ENCODE measurements at places on chromosomes 2 and 18.
A peak's percentile ranks its signal among the peaks of the same experiment; 100 is the strongest.

GRCh38 chr2:160489111-160489510 lies 4.5 kb downstream of the RBMS1 start:
- DNase-seq = no peak

DNA sequence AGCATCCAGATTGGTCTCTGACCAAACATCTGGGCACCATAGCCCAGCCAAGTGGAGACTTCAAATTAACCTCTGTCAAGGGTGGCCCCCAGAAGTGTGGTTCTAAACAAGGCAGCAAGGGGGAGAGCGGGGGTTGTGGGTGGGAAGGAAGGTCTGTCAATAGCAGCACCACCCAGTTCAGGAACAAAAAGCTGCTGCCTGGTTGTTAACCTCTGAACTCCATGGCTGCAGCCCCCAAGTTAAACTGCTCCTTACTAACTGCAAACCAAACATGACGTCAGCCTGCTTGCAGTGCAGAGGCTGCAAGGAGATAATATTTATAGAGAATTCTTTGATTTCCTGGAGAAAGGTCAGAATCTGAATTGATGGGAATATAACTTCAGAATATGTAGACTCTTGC lies 76.5 kb downstream of the ARL4C start:
- DNase-seq = no peak

- no peak for DNase-seq
Measured at GRCh38 chr2:105309147-105309545, 20.4 kb downstream of the TGFBRAP1 start.

- no peak for DNase-seq
Measured at GRCh38 chr18:78737006-78737915, 242.4 kb upstream of the SALL3 start.

DNA sequence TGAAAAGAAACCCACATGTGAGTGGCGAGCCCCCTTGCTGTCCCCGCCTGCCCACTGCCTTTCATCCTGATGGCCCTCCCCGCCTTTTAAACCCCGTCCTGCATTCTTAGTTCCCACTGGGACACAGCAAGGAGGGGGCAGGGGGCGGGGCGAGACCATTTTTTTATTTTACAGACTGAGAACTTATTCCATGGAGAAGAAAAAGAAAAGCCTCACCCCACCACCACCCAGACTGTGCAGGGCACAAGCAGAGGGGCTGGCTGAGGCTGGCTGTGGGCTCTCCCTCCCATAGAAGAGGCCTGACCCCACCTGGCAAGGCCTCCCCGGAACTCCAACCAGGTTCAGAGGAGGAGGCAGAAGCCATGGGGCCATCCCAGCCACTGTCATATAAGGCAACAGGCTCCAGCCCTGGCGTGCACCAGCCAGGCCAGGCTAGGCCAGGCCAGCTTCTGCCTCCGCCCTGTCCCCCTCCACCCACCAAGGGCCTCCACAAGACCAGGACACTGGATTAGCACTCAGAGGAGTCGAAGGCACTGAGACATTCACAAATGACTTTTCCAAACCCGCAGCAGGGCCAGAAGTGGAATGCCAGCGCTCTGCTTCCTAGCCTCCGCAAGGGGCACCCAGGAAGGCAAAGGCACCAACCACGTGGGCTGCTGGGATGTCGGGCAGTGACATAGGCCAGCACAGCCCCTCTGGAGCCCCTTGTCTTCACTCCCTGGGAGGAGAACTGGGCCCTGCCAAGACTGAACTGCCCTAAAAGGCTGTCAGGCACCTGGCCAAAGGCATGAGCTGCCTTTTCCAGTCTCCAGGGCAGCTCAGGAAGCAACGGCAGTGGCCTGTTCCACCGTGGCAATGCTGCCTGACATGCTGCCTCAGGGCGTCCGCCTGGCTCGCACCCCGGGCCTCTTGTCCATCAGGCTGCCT lies 37.5 kb upstream of the SEMA4C start:
- DNase-seq = no peak

DNA sequence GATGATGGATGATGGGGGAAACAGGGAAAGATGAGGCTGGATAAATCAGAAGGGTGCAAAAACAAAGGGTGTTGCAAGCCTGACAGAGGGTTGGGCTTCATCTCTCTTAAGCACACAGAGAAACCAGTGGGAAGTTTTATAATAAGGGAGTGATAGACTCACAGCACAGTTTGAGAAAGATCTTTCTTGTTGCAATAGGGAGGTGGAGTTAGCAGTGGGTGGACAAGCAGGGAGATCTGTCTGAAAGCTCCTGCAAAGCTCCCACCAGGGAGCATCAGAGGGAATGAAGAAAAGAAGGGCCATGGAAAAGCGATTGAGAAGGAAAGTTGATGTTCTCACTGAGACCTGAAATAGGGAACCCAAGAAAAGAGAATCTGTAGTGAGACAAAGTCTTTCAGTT lies 64.9 kb downstream of the BOD1L2 start:
- DNase-seq = no peak

GRCh38 chr2:20071397-20072383 lies 20.3 kb upstream of the LAPTM4A start:
- DNase-seq = no peak

DNA sequence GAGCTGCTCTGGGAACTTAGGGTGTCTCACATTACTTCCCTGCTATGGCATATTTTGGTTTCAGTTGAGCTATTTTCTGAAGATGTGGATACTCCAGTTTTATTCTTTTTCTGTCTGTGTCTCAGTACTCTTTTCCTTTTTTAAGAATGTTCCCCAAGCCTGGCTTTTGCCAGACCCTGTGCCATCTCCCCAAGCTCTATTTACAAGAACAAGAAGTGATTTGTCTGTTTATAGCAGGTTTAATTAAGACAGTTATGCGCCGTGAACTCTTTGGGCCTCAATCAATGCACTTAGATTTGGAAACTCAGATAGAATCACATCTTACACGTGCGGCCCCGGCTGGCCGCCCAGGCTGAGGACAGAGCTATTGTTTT lies 8.9 kb upstream of the SATB2 start:
- DNase-seq = no peak

DNA sequence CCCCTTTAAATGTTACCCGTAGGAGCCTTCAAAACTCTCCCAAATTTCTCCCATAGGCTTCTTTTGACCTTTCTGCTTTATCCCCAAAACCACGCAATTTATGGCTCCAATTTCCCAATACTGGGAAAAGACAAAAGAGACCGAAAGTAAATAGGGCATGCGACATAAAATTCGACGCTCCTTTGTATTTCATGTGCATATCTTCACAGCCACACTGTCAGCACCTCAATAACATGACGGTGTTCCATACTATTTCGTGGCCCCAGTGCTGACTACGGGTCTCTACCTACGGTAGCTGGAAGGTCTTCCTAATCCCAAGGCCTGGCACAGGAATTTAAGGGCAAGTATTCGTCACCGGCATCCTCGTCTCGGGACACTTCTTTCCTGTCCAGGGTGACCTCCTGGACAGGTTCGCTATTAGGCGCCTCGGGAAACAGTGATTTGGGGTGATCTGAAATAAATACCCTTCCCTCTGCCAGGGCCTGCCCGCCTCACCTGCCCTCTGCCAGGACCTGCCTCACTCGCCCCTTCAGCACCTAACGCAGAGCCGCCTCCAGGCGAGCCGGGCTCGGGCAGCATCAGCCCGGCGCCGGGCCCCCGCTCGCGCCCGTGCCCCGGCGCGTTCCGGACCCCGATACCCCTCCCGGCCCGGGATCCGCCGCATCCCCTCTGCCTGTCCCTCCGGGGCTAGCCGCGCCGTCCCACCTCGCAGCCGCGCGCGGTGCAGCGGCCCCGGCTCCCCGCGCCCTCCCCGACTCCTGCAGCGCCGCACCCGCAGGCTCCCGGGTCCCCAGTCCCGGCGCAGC lies 680 bp downstream of the DTNB start:
- peak; percentile 18 for DNase-seq

- DNase-seq = no peak
Measured at GRCh38 chr2:238803996-238804870, 43.7 kb upstream of the TWIST2 start.

- DNase-seq = no peak
Measured at GRCh38 chr2:105571445-105571987, 172.7 kb upstream of the FHL2 start.

- DNase-seq = no peak
Measured at GRCh38 chr18:25349926-25350487, 2.0 kb downstream of the ZNF521 start.

DNA sequence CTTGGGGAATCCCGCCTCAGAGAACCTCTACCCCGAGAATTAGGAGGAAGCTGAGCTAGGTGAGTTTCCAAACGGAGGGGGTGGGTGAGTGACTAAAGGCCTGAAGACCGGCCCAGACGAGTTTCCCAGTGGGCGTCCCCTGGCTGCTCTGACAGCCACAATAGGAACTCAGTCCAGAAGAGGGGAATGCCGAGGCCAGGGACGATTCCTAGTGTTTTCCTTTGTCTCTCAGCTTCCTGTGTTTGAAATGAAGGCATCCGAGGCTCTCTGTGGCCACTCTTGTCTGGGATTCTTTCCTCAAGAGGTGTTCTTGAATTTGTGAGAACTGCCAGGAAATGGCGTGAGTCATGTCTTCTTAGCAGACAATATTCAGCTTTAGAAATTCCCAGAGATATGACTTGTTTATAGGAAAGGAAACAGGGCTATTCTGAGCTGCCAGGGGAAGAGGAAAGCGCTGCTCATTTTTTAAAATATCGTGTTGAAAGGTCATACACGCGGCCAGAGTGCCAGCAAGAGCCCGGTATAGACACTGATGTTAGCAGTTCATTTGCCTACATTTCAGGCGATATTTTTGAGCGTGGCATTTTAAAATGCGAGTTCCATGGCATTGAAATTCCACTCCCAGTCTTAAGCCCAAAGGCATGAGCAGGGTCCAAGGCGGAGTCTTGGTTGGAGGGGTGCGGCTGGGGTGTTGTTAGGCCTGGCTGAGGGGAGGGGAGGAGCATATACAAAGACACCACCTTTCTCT lies 169.1 kb upstream of the KLF7 start:
- DNase-seq = no peak

GRCh38 chr2:47735912-47736311 lies 47.0 kb upstream of the MSH6 start:
- DNase-seq = no peak

DNA sequence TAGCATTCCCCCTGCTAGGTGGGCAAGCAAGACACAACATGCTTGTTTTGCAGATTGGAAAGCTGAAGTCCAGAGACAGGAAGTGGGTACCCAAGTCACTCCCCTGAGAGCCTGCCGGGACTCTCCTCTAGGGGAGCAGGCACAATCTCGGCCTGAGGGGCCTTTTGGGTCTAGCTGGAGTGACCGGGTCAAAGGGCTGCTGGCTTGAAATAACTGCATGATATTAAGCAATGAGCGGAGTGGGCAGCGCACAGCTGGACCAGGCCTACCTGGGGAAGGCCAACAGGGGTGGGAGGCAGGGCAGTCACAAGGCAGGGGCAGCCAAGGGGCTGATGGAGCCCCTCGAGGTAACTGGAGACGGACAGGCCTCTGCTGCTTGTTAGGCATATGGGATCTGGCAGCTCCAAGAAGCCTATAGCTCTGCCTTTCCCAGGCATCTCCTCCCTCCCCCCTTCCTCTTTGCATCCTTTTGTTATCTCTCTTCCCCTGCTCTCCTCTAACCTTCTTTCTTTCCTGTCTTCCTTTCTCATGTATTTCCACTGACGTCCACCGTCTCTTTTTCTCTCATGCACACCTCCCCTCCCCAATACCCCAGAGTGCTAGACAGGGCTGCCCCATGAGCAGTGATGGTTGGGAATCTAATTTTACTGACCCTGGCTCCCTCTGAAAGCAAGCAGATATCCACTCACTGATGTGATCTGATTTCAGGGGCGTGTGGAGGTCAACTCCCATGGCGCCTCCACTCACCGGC lies 237.5 kb downstream of the LOXHD1 start:
- no peak for DNase-seq

DNA sequence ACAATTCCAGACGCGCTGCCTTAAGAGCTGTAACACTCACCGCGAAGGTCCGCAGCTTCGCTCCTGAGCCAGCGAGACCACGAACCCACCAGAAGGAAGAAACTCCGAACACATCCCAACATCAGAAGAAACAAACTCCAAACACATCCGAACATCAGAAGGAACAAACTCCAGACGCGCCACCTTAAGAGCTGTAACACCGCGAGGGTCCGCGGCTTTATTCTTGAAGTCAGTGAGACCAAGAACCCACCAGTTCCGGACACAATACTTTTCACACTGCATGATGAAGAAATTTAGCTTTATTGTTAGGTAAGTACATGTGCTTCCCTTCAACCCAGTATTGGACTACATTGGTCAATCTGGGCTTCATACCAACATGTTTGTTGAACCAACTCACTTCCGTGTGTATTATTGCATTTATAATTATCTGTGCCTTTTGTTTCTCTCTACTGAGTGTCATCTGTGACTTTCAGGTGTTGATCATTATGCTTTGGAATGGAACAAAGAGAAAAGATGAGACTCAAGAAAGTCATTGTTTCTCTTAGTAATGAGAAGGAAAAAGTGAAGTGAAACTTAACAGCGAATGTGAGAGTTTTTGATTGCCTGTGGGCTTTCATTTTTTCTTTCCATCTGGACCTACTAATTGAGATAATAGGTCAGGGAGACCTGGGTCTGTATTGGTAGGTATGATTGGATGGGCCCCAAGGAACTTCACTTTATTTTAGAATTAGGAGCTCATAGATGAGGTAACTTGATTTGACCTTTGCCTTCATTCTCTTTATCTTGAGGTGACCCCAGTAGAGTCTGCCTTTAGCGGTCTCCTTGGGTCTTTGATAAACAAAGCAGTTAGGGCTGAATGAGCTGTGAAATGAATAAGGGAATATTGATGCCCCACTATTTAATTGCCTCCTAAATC lies 76.1 kb upstream of the CAVIN2 start:
- DNase-seq = no peak

GRCh38 chr18:13409997-13410396 lies 191.4 kb downstream of the LDLRAD4 start:
- no peak for DNase-seq

- peak; percentile 71 for DNase-seq
Measured at GRCh38 chr18:75269124-75269680, 58.6 kb downstream of the TSHZ1 start.

DNA sequence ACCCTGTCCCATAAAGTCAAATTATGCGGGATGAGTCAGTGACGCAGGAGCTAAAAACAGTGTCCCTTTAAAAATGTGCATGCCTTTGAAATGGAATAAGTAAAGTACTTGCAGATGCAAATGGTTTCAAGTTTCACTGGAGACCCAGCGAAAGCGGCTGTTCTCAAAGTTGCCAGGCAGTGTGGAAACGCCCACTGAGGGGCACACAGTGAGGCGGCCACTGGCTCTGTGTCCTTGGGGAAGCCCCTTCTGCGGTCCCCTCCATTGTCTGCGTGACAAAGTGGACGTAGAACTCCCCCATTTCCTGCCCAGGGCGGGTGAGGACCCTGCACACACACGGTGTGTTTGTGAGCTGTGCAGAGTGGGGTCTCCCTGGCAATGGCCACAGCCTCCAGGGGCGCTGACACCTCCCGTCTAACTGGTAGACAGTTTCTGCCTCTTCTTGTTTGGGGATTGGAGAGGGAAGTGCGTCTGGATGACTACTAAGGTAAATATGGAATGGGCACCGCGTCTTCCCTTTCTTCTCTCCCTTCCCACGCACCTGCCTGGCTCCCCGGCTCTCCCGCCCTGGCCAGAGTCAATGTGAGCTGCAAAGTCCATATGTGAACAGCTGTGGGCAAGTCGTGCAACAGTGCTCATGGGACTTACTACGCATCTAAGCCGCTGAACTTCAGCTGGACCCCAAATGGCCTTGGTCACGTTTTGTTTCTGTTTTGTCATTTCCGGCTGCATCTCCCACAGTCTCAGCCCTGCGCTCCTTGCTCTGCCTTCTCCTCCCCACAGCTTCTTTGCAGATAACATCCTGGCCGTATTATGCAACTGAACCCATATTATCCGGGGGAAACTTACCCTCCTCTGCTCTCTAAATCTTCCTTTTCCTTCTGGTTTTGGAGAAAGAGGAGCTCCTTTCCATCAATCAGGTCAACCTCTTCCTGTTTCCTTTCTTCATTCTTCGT lies 33.7 kb upstream of the ZNF516 start:
- peak; percentile 47 for DNase-seq

GRCh38 chr18:2907550-2908135 lies 60.8 kb downstream of the EMILIN2 start:
- DNase-seq = no peak
